ENCODE measurements at places on chromosomes 5 and 9.

- no peak for DNase-seq
Observed at GRCh38 chr5:163910226-163910625, 404.8 kb downstream of the MAT2B start.

- no peak for DNase-seq
Observed at GRCh38 chr5:58893551-58893950, 310.7 kb downstream of the RAB3C start.

GRCh38 chr5:127019928-127020327 is 10.4 kb downstream of the MARCHF3 start:
- DNase-seq, result no peak

DNA sequence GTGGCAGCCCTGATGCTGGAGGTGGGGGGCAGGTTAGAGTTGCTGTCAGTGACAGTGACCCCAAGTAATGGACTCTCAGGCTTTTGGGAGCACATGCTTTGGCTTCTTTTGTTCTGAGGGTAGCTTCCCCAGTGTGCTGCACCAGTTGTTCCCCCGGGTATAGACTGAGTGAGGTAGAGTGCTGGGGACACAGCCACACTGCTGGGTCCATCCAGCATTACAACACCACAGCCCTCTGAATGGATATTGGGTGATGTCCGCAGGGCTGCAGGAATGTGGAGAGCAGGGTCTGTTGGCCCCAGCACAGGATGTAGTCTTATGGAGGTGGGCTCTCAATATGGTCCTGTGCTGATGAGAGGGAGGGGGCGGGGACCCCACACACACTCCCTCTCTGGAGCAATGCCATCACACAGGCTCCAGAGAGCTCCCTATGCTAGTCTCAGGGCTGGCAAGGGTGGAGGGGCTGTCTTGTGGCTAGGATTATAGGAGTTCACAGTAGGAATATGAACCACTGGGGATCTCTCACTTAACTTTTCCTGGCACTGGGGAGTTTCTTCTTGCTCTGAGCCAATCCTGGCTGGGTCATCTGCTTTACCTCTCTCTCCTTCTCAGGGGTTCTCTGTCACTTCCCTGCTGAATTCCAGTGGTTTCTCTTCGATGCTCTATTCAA is 20.7 kb downstream of the OSMR start:
- DNase-seq, result no peak

DNA sequence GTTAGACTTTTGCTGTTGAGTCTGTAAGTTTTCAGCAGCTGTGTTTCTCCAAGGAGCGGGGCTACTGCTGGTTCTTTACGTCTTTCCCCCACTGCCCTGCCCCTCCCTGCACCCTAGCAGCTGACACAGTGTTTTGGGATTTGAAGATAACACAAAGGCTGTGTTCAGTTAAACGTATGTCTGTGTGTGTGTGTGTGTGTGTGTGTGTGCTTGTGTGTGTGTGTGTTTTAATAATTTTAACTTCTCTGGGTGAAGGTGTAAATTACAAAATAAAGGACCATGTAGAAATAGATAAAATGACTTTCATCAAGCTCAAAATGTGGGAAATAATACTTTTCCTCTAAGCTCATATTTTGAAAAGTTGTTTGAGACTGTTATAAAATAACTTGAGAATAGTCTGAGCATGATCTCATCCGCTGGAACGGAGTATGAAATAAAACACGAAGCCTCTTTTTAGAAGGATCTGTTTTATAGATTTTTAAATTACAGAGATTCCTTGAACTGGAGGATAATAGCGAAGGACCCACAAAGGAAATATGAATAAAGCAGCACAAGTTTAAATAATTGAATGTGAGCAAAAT is 10.9 kb downstream of the ABL1 start:
- no peak for DNase-seq

GRCh38 chr9:137150617-137151457 is 11.9 kb downstream of the GRIN1 start:
- peak; percentile 79 for DNase-seq
